Large intestine (tissue), 12 donors: ENCODE measurements at places on chromosomes 7 and 10. TPM values are rescaled to one million over a fixed set of nuclear protein-coding genes. Genes with fewer than 3 reads are reported as not detected.

DNA sequence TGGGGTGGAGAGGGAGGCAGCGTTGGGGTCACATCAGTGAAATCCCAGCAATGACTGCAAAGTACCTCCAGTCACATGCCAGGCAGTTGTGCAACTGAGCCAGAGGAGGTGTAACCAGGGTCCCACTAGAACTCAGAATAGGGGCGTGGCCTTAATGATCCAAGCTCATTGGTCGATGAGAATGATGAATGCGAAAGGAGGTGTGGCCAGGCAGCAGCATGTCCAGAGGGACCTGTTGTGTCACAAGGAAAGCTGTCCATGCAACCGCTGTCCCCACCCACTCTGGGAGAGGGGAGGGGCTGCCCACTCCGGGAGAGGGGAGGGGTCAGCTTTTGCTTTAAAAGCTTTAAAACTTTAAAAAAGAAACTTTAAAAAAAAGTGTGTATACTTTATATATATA lies 25.3 kb upstream of the MTPAP start:
- DNase-seq, result no peak

DNA sequence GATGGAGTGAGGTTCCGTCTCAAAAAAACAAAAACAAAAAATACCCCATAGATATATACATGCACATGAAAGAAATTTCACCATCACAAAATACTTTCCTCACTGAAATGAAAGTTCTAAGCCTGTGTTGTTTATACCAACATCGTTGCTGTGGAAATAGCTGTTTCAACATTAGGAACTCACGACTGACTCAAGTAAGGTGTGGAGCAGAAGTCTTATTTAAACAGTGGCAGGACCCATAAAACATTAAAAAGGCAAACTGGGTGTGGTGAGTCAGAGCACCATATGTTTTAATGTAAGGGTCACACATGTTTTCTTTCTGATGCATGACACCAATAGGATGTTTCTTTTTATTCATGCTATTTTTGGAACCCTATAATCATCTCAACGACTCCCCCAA lies 48.3 kb downstream of the BAIAP2L1 start:
- DNase-seq, result no peak

GRCh38 chr7:76044375-76044865 lies 3.4 kb downstream of the STYXL1 start:
- no peak for DNase-seq

DNA sequence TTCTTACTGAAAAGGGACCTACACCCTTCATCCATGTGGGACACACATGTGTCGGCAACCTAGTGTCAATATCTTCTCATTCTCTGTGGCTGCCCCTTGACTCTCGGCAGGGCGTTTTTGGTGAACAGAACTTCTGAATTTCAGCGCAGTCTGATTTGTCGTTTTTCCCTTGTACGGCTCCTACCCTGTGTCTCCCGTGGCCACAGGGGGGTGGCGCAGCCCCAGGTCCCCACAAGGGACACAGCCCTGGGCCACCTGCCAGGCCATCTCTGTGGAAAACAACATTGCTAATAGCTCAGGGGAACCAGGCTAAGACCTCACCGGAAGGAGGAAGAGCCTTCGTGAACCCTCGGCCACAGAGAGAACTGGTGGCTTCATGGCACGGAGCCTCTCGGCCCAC lies 53.1 kb upstream of the NKX6-2 start:
- DNase-seq, result no peak

- DNase-seq, result no peak
Measured at GRCh38 chr7:6438427-6438826, 9.3 kb downstream of the DAGLB start.

DNA sequence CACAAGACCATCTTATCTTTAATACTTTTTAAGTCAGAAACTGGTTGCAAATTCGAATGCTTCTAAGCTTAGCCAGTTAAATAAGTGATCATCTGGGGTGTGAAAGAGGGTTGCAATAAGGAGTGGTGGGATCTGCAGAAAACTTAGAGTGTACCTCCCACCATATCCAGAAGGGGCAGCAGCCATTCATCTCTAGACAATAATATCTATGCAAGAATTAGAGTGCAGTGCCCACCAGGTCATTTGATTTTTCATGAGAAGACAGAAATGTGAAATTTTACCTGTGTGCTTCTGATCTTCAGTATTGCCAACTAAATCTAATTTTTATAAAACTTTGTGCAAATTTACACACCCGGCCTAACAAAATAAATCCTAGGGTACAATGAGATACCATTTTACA lies 127.2 kb upstream of the SP4 start:
- DNase-seq, result no peak

- DNase-seq, result no peak
Measured at GRCh38 chr10:111007486-111007885, 69.3 kb upstream of the ADRA2A start.

DNA sequence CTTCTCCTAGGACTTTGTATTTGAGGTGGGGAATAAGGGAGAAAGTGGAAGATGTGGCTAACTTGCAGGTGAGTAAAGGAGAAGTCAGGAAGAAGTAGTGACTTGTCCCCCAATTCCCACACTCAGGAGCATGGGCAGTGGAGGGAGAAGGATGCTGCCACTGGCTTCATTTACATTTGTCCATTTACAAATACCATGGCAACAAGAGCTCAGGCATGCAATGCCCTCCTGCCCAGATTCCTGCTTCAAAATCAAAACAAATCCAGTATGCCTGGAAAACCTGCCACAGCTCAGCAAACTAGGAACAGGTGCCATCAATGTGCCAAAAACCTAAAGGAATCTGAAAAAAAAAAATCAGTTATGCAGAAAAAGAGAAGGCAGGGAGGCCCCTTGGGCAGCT lies 139.9 kb downstream of the KCNMA1 start:
- no peak for DNase-seq

GRCh38 chr7:139232904-139233303 lies 1.9 kb downstream of the UBN2 start:
- DNase-seq, result no peak

- DNase-seq, result no peak
Measured at GRCh38 chr7:42926204-42926603, 5.8 kb downstream of the PSMA2 start.

DNA sequence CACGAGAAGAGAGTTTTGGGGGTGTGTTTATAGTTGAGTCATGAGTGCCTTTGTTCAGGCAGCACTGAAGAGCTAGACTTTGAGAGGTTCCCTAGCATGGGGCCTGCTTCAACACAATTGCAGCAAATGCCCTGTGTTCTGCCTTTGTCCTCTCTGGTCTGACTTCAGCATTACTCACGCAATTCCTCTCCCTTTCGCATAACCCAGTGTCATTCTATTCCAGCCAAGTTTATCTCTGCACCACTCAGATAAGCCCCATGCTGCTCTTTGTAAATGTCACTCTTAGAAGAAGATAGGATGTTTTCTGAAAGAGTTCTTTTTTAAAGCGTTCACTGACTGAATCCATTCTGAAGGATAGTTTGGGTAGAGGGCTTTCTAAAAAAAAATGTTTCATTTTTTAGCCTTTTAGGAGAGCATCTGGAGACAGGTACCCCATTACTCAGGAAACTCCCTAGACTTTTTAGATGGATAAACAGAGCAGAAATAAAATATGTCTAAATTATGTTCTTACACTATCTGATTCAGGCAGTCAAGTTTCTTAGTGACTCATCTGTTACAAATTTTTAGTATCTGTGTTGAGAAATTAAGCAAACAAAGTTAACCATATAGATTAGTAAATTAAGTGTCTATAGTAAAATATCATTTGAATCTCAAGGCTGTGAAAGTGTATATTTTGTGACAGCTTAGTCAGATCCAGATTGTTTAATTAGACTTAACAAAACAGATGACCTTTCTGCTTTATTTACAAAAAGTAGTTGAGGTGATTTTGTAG lies 318.5 kb downstream of the GPR158 start:
- no peak for DNase-seq

- no peak for DNase-seq
Measured at GRCh38 chr10:82934429-82934828, 1059.4 kb downstream of the NRG3 start.

DNA sequence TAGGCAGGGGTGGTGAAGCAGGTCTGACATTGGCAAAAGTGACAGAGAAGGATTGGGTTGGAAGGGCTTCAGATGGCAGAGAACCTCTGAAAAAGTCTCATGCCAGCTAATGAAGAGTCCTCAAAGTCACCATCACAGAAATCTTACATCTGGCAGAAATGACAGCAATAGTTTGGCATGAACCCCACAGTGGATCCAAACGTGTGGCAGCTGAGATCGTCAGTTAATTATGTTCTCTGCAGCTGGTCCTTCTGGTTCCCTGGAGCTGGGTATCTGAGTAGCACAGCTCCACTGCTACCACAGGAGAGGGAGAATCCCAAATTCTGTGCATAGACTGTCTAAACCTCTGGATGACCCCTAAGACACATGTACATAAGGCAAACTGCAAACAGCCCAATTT lies 73.4 kb downstream of the ALOX5 start:
- no peak for DNase-seq

DNA sequence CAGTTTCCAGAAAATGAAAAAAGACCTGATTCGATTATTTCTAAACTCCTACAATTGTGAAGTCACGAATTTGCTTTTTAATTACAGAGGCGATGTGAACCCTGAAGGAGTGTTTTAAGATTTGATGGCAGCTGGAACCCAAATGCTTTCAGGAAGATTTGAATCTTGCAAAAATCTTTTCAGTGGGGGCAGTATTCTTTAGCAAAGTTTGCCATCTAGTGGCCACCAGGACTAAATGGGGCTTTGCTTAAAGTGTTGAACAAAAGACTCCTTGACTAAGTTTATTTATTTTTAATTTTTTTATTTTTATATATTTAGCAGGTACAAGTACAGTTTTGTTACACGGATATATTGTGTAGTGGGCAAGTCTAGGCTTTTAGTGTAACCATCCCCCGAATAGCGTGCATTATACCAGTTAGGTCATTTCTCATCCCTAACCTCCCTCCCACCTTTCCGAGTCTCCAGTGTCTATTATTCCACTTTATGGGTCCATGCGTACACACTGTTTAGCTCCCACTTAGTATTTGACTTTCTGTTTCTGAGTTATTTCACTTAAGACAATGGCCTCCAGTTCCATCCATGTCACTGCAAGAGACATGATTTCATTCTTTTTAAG lies 98.8 kb downstream of the CACNB2 start:
- no peak for DNase-seq

DNA sequence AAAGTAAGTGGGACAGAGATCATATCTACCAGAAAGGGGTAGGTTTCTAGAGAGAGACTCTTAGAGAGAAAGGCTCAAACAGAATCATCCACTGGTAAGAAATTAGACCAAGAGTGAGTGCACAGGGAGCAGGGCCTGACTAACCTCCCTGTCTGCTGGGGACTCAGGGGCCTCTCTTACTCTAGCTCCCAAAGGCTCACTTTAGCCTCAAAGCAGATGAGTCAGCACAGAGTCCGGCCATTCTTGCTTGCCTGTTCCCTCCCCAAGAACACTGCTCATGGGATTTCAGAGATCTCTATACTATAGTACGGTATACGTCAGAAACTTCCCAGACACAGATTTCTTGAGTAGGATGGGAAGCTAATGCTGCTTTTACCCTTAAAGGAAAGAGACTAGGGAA lies 32.7 kb downstream of the RBM28 start:
- DNase-seq, result no peak

GRCh38 chr7:33232632-33233145 lies 103.3 kb downstream of the BBS9 start:
- DNase-seq, result no peak

DNA sequence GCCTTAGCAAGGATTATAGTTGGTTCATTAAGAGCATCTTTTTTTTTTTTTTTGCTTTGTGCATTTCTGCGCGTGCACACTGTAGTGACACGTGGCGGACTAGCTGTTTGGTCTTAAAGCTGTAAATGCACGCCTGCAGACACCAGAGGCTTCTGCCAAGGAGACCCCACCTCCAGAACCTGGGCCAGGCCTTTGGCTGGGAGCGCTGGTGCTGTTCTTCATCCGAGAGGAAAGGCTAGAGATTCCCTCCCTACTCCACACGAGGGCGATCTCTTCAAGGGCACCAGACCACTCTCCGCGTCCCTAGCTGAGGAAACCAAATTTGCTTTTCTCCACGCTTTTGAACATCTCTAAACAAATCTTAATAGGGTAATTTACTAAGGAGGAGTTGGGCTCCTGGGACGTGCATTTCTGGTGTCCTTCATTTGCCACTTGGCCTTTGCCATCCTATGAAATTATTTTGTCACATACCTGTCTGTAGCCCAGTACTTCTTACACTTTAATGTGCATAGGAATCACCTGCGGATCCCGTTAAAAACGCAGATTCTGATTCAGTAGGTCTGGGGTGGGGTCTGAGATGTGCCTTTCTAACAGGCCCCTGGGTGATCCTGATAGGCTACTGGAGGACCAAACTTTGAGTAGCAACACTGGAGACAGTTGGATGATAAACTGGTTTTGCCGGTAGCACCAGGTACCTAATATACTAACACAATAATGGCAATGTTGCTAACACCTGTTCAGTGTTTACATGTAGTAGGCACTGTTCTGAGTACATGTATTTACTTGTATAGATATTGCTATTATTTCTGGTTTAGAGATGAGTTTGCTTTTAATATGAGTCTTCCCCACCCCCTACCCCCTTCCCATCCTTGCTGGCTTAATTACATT lies 1.3 kb upstream of the SLC26A5 start:
- peak; percentile 26 for DNase-seq

- no peak for DNase-seq
Measured at GRCh38 chr10:52465202-52465601, 151.1 kb downstream of the DKK1 start.

DNA sequence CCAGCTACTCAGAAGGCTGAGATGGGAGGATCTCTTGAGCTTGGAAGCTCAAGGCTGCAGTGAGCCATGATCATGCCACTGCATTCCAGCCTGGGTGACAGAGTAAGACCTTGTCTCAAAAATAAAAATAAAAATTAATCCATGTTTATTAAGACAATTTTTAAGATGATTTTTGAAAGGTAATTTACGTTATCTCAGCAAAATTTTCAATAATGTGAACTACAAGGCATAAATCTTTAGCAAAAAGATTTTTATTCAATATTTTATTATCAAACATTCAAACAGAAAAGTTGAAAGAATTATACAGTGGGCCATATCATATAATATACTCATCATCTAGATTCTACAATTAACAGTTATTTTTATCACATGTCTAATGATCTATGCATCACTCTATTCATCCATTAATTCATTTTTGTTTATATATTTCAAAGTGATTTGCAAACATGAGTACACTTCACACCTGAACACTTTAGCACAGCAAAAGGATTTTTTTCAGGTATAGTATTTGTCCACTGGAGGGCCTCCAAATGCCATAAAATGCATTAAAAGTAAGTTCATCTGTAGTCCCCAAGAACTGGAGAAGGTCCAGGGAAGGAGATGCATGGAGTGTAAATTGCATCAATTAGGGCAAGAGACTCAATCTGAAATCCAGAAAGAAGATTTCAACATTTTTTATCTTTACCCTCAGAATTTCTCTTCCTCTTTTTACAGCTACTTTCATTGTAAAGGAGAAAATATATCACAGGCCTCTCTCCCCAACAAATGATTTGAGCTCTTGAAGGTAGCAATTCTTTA lies 38.6 kb upstream of the RSBN1L start:
- peak; percentile 12 for DNase-seq

Gene CHAT
- polyA plus RNA-seq, result 0.96 TPM

Gene STEAP4
- polyA plus RNA-seq, result 0.30 TPM

Gene OTUD1
- polyA plus RNA-seq, result 12.9 TPM

Gene IKZF1
- polyA plus RNA-seq, result 4.5 TPM

Gene FAM221A
- 12.5 TPM for polyA plus RNA-seq

Gene SEMA3E
- polyA plus RNA-seq, result 0.82 TPM

Gene NCF1
- polyA plus RNA-seq, result 3.1 TPM

Gene TLX1
- polyA plus RNA-seq, result 0.57 TPM

Gene ENO4
- 1.1 TPM for polyA plus RNA-seq

Gene KCNMA1
- polyA plus RNA-seq, result 19.6 TPM

Gene EXOC4
- 45.4 TPM for polyA plus RNA-seq

Gene PPP1R17
- polyA plus RNA-seq, result not detected

Gene AHR
- 37.9 TPM for polyA plus RNA-seq
